ENCODE measurements at places on chromosomes 4 and X.

DNA sequence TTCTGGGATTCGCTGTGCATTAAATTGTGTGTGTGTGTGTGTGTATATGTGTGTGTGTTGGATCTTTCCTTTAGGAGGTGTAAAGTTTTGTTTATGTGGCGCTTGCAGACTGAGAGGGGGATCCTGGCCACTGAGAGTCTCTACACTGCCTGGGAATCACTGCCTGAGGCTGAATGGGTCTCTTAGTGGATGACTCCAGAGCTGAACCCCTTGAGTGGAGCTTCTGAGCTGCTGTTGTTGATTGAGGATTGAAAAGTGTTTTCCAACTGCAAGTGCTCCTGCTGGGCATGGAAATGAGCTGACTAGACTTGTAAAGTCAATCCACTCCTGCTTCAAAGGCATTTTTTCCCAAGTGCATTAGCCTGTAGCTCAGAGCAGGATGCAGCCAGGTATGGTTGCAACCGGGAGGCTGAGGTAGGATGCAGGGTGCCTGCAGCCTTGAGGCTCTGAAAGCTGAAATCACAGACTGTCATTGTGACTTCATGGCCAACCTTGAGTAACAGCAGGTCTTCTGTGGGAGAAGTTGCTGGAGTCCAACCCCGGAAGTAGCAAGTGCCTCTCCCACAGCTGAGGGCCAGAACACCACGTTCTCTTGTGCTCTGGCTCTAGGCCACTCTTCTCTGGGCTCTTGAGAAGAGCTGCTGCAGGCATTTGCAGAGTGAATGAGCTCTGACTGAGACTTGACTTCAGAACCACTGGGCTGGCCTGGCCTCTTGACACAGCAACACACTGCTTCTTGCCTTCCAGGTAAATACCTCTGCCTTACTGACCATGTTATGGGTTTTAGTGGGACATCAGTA lies at the start of gene TBX22:
TBX22 (plus strand) TSS at position 613 of the 800 bp plus-strand sequence. CDS start 7,517 bp downstream, outside the sequence.
- no peak for DNase-seq

- no peak for DNase-seq
These were observed 221.1 kb downstream of the BMPR1B start for GRCh38 chr4:94978904-94979303.

DNA sequence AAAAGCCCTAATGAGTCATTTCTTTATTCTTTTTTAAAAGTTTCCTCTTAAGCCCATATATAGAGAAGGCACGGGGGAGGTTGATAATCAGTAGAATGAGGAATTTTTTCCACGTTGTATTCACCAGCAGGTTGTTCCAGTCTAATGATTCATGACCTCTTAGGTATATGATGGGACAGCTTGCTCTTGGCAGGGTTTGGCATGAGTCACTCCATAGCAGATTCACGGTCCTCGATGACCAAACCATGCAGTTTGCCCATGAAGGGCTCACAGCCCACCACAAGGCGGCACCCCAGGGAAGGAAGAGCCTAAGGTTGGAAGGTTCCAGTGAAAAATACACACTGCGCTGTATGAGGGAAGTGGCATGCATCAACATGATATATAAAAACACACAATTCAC lies 623.8 kb upstream of the DIPK2B start:
- DNase-seq: no peak

DNA sequence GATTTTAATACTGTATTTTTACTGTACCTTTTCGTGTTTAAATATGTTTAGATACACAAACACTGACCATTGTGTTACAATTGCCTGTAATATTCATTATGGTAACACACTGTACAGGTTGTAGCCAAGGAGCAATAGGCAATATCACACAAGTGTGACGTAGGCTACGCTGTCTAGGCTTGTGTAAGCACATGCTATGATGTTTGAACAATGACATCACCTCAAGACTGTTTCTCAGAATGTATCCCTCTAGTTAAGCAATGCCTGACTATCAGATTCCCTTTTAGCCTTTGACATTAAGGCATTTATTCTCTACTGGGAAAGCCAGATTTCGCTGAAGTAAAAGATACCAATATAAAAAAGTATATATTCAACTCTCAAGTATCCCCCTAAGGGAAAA lies 66.2 kb downstream of the VCX3A start:
- no peak for DNase-seq

DNA sequence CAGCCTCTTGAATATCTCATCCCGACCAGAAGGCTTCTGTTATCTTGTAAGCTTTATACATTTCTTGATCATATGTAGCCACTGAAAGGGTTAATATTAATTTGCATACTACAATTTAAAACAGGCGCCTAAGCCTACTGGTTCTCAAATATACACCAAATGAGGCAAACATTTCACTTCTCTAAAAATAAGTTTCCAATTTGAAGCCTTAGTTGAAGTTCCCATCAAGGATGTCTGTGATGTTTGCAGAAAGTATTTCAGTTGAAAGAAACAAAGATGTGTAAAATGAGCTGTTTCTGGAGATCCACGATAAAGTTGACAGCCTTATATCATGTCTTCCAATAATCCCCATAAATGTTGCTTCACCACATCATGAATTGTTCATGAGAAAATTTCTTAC lies 70.6 kb downstream of the KIT start:
- no peak for DNase-seq

- DNase-seq: no peak
These were observed 130.6 kb upstream of the FAM9C start for GRCh38 chrX:13175056-13175455.

- no peak for DNase-seq
These were observed 30.2 kb upstream of the TSPAN5 start for GRCh38 chr4:98688411-98689290.

- no peak for DNase-seq
These were observed 20.0 kb downstream of the NDP start for GRCh38 chrX:43953218-43953617.

DNA sequence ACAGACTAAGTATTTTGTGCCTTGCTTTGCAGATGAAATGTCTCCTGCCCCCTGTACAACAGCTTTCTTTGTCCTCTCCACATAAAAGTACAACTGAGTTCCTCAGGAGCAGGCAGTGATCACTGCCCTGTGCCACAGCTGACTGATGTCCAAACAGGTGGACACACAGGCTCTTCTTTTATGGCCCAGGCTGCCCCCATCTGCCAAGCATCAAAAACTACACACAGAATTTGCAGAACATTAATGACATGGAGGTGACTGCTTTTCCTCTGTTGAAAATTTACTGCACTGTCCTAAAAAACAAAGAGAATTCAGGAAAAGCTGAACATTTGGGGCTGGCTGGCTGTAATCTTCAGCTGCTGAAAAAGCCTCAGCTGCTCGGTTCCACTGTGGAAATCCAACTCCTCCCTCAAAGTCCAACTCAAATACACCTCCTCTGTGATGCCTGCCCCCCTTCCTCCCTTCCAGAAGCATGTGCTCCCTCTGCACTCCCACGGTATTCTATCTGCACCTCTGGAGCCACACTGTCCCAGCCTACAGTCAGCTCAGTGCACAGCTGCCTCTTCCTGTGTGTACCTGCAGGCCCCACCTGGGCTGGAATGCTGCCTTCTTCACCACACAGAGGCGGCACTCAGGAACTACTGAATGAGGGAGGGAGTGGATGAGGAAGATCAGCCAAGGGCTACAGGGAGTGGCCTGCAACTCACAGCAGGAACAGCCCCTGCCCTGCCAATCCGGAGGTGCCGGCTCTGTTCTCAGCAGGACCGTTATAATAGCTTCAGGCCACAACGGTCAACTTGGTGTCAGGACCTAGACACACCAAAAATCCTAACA lies 10.3 kb downstream of the AFAP1 start:
- DNase-seq: peak; percentile 57

- peak; percentile 27 for DNase-seq
These were observed 40.4 kb upstream of the PDHA1 start for GRCh38 chrX:19303256-19303880.

GRCh38 chr4:53043055-53043454 lies 180.9 kb downstream of the RASL11B start:
- DNase-seq: peak; percentile 85

GRCh38 chrX:65874110-65874509 lies 165.8 kb downstream of the VSIG4 start:
- DNase-seq: no peak

DNA sequence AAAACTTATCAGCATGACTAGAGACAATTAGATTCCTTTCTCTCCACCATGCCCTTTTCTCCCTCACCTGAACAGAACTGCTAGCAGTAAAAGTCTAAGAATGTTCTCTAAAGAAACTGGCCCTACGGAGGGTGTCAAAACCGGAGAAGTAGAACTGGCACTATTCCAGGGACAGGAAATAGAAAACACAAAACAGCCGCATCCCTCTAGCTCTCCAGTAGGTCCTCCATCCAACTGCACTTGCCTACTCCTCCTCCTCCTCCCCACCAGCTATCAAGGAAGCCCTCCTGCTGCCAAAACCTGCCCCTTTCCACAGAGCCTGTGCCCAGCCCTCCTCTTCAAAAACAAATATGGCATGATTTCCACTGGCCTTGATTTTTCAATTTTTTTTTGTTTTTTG lies 28.4 kb downstream of the FUNDC1 start:
- DNase-seq: no peak

DNA sequence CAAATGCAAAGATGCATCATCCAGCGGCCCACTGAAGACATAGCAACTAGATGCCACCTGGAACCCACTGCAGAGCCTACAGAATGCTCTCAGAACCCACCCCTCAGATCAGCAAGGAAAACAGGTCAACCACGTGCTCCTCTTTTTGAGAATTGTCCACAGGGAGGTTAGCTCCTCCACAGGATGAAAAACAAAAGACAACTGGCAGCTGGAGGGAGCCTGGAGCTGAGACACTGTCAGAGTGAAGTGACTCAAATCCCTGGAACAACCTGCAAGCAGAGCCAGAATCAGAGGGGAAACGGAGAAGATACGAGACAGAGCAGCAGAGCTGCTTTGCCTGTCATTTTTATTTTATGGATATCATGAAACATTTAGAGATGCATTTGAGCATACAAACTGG lies 277.6 kb downstream of the GASK1B start:
- DNase-seq: no peak

DNA sequence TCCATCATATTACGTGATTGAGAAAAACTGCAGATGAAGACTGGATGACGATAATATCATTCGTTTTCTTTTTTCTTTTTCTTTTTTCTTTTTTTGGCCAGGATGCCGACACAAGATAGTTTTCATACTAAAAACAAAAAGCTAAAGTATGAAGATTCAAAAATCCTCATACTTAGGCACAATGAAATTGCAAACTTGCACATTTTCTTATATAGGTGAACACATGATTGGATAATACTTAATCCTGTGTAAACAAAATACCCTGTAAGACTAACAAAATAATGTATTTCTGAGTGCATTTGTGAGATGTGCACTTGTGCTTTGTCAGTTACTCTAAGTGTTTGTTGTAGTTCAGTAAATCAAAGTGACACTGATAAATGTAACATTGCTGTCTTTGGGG lies 568.9 kb downstream of the ANKRD50 start:
- DNase-seq: no peak

- DNase-seq: no peak
These were observed 95.6 kb upstream of the SLC4A4 start for GRCh38 chr4:71243091-71243833.

- DNase-seq: no peak
These were observed 97.2 kb upstream of the EOLA2 start for GRCh38 chrX:150035531-150035930.

All from brain (organoid and tissue), 16 donors.